ENCODE measurements at places on chromosomes 1 and 21.

- DNase-seq = no peak
Measured at GRCh38 chr1:30663596-30664091, 59.7 kb downstream of the MATN1 start.

DNA sequence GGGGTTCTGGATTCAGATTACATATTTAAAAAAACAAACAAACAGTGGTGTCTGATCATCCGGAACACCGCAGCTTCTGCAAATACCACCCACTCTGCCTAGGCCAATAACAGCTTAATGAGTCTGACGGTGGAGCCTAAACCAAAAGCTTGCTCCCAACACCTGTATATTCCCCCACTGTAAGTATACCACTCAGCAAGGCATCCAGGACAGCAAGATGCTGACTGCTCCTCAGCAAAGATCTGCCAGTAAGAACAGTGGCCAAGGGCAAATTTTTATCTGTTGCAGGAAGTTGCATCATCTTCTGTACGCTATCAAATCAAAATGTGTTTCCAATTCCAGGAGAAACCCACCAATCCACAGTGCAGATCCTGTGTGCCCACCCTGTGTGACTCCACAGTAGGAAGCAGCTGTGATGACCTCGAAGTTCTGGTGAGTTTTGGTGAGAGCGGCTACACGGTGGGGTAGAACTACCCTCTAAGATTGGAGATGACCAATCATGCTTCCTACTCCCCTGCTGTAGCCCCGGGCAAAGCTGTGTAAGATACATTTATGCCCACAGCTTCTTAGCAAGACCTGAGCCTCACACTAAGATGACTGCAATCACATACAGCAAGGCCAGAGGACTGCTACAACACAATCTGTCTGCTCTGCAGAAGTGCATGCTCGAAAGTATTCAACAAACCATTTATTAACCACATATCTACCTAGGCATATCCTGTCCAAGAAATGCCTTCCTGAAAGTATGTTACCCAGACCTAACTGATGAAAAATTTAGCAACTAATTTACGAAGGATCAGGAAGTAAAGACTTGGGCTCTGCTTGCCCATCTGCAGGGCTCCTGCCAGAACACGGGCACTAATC lies 30.5 kb downstream of the SIPA1L2 start:
- no peak for DNase-seq

- DNase-seq = no peak
Measured at GRCh38 chr1:208536212-208536611, 292.0 kb upstream of the PLXNA2 start.

GRCh38 chr1:163203561-163203960 lies 845 bp upstream of the RGS5 start:
- DNase-seq = no peak

GRCh38 chr1:235781807-235782206 lies 84.9 kb downstream of the LYST start:
- DNase-seq = no peak

DNA sequence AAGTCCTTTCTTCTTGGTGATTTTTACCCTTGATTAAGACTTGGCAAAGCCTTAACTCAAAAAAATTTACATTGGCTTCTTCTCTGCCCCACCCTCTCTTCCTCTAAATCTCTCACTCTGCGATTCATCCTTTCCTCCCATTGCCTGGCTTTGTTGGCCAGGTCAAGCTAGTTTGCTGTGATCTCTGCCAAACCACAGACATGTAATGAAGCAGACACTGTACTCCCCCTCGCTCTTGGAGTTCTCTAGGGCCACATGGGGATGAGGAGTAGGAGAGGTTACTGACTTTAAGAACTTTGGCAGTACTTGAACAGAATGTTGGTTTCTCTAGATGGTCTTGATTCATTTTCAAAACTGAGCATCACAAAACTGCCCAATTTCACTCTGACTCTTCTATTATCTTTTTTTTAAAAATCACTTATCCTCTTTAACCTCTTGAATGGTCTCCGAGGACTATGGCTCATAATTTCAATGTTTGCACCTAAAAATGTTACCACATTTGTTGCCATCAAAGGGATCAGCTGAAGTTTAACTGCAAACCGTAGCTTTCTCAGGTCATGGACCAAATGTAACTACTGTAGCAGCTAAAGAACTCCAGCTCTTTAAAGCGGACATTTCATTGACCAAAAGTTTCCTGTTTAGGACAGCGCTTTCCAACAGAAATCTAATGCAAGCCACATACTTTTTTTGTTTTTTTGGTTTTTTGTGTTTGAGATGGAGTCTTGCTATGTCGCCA lies 62.7 kb upstream of the IPO9 start:
- DNase-seq = no peak

GRCh38 chr1:65764052-65764451 lies 28.6 kb upstream of the PDE4B start:
- no peak for DNase-seq

GRCh38 chr1:209674957-209675564 lies at the start of gene G0S2:
Gene G0S2, plus strand, starts transcription at chr1:209675412. Its CDS starts 273 bp downstream, at chr1:209675685.
- no peak for DNase-seq

DNA sequence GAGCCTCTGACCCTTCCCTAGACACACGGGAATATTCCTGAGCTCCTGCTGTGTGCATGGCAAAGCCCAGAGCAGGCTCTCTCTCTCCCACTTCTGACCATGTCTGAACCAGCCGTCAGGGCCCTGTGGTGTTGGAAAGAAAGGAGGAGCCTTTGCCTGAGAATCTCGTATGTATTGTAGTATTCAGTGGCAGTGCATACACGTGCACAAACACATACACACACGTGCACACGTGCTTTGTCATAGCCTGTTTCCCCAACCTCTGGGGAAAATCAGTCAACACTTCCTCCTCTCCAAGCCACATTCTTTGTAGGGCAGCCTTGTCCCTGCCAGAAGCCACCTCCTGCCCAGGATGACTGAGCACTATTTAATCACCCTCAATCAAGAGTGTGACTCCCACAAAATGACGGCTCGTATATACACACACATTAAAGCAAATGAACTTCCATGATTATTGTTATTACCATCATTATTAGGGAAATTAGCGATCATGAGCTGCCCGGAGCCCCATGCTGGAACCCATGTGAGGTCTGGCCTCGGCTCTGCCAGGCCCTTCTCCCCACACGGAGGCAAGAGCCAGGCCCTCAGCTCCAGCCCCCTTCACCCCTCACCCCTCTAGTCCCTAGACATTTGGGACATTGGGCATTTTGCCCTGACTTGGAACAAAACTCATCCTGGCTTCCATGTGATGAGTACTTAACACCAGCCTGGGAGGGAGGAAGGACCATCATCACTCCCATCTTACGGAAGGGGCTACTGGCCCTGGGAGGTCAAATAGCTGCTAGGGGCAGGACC lies 331.9 kb downstream of the NPHP4 start:
- no peak for DNase-seq

DNA sequence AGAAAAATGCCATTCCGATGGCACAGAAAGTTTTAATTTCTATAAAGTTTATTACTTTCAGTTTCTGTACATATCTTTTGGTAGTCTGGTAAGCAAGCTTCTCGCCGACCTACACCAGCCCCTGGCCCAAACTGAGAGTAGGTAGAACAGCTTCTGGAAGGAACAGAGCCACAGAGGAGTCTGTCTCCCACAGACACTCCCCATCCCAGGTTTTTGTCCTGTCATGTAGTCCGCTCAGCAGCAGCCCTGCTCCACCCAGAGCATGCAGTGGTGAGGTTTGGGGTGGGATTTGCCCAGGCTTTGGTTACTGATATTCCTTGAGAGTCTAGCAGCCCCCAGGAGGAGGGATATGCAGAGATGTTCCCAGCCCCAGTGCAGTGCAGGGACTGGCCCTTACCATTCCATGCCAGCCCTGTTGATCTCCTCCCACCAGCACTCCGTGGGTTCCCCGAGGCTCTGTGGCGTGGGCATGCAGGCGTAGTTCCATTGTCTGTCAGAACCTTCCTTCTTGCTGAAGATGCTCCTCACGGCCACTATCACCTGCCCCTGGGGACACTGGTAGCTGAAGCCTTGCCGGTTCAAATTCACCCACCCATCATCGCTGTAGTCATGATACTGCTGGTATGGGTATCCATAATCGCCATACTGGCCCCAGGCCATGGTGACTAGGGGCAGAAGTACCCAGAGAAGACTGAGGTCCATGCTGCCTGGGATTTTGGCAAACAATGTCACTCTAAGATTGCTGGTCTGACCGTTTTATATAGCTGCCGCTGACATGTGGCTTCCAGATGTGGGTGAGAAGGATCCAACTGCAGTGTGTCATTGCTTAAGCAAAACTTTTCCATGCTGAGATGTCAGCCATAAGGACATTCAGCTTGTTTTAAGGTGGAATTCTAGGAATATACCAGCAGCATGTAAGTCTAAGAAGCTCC lies at the start of gene DPT:
Gene DPT, minus strand, starts transcription at position 734 of the 932 bp plus-strand sequence. Its CDS starts 32 bp downstream, at position 702.
- DNase-seq = no peak

DNA sequence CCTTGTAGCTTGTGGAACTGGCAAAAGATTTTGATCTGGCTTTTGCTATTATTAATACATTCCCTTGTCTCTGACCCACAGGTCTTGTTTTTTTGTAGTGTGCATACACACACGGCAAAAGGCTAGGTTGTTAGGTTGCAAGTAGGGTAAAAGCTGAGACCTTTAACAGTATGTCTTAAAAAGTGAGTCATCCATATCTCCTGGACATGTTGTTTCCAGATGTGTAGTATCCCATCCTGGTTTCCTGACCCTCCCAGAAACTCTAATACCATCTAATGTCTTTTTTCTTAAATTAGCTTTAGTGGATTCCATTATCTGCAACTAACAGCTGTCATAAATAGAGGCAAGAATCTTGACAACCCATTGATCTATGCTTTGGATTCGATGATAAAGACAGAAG lies 14.7 kb downstream of the OVGP1 start:
- no peak for DNase-seq

DNA sequence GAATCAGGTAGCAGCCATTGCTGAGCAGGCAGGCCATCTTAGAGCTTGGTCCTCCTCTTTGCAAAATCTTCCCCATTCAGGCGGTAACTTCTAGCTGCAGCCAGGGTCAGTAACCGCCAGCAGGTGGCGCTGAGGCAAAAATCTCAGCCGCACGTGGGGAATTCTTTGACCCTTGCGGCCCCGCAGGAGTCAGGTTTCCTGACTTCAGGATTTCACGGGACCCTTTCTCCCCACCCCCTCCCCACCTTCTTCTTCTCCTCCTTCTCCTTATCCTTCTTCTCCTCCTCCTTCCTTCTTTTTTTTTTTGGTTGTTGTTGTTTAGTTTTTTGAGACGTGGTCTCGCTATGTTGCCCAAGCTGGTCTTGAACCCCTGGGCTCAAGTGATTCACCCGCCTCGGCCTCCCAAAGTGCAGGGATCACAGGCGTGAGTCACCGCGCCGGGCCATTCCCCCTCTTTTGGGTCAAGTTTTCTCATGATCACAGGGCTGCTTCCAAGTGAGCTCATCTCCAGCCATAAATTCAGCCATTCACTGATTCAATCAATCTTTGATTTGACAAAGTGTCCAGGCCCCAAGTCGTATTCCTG lies 33.4 kb upstream of the TENT5B start:
- DNase-seq = peak; percentile 24

DNA sequence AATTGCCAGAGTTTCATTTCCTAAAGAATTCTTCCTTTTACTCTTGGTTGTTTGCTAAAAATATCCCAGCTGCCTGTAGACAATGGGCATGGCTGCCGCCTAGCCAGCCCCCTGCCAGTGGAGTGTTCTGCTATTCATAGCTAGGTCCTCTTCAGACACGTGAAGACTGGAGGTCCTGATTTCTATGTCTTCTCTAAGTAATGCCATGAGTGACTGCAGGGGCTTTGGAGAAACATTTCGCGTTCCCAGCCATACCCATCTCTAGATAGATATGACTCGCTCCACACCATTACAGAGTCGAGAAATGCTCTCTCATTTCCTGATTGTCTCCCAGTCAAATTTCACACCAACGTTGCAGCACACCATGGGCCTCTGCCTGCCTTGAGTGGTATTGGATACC lies 99.5 kb upstream of the BACE2 start:
- DNase-seq = no peak

DNA sequence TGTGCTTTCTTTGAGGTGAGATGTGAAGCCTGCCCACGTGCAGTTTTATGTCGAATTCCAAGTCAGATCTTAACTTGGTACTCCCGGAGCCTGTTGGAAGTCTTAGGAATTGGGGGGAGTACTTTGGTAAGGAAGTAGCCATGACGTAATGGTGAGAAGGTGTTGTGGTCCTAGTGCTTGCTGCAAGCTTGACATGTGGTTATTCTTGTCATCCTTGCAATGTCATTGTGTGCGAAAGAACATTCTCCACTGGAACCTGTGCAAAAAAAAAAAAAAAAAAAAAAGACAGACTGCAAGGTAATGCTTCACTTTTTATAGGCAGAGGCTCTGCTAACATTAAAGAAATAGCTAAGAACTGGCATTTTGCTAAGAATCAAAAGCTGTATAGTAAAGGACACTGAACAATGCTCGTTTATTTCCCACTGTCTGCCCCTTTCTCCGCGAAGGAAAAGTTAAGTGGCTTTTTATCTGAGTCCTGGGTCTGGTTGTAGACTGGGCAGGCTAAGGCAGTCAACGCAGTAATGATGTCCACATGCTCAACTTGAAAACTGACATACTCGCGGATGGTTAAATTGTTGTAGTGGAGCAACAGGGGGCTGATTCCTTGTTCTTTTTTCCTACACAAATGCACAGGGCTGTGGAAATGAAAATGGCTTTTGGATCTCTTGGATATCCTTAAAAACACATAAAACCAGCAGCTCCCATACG lies 2.1 kb downstream of the KAZN start:
- DNase-seq = no peak

- no peak for DNase-seq
Measured at GRCh38 chr1:164382384-164382783, 176.6 kb upstream of the PBX1 start.

DNA sequence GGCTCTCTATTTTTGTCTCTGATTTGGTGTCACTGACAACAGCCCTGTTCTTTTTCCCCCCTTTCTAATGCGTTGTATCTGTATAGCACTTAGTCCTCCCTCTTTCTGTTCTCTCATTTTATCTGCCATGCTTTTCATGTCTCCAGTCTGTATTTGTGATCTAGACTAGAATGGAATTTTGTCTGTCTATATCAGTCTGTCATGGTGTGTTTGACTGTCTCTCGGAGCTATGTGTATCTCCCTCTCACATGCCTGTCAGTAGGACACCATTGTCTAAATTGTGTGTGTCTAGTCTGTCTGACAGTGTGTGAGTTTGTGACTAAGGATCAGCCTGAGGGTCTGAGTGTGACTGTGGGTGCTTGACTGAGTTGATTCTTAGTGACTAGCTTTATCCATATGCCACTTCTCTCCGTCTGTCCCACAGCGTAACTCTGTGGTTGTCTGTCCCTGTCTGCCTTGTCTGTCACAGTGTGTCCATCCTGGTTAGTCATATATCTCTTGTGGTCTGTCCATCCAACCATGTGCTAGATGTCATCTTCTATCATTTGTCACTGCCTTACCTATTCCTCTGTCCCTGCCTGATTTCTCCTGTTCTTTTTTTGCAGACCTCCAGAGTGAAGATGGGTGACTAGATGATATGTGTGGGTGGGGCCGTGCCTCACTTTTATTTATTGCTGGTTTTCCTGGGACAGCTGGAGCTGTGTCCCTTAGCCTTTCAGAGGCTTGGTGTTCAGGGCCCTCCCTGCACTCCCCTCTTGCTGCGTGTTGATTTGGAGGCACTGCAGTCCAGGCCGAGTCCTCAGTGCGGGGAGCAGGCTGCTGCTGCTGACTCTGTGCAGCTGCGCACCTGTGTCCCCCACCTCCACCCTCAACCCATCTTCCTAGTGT lies 1.4 kb upstream of the B4GALT2 start:
- no peak for DNase-seq

GRCh38 chr1:169692756-169693460 lies 18.5 kb downstream of the SELL start:
- DNase-seq = no peak

- DNase-seq = no peak
Measured at GRCh38 chr1:225868631-225869330, 13.4 kb downstream of the TMEM63A start.

Measured in stimulated activated CD8-positive, alpha-beta memory T cell treated with anti-CD3 and anti-CD28 coated beads, Interleukin-12 subunit alpha, Interleukin-12 subunit beta, amount 100 ng/mL, for 4 hours (primary cell).